PC-3 (cell line): ENCODE measurements at places on chromosomes 6 and 20.
A peak's percentile ranks its signal among the peaks of the same experiment; 100 is the strongest.

DNA sequence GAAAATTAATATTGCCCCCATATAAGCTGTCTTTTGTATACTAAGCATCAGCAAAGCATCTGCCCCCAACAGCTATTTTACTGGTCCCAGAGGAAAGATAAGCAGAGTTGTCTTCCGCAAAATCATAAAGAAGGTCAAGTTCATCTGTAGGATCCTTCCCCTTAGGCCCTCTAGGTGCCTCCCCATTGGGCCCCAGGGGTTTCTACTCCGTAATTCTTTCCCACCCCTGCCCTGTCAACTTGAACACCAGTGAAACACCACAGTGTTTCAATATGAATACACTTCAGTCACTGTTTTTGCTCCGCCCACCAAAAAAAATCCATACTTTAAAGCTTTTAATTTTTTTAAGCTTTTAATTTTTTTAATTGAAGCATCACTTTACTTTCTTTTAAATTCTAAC, 159.2 kb downstream of the ATXN1 start:
- DNase-seq, result no peak

GRCh38 chr6:70616728-70617260, 50.1 kb downstream of the SDHAF4 start:
- no peak for DNase-seq

DNA sequence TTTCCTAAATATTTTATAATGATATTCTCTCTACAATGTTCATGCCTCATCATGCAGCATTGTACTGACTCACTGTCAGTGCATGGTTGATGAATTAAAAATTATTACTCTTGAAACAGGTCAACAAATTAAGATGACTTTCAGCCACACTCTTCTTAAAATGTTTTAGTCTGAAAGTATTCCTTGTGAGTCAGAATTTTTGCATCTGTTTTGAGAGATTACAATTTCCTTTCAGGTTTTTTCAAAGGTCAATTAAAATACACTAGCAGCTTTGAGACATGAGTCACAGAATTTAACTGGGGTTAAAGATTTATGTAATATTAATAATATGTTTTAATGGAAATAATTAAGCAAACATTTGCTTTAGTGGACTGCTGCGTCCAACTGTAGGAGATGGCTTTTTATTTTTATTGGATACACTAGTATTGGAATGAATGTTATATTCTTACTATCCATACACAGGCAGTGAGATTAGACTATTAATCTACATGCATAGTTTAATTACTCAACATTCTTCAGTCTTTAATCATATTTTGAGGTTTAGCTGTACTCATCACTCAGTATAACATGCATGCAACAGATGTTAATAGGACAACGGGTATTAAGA, 9.7 kb downstream of the COL12A1 start:
- peak; percentile 57 for DNase-seq

DNA sequence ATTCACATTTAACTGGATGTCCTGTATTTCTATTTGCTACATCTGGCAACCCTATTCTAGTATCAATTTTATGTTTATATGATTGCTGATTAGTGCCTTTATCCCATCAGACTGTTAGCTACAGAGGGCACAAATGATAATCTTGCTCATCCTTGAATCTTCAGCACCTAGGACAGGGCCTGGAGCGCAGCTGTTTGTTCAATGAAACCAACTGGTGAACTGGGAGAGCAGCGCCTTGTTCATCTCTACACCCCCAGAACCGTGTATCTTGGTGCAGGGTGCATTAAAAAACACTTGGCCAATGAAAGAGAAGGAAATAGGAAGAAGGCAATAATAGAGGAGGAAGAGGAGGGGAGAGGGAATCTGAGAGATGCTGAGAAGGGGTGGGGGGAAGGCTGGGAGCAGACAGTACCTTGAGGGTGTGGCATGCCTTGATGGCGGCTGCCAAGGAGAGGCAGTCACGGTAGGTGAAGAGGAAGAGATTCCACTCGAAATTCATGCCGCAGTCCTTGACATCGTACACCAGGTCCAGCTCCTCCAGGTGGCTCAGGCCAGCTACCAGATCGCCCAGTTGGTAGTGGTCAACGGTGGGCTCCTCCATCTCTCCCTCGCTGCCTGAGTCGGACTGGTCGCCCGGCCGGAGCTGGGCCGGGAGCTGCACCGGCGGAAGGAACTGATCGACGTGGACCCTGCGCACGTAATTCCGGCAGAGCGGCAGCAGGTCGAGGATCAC, 15.5 kb downstream of the TMEM151B start:
- DNase-seq, result peak; percentile 34

GRCh38 chr20:38267901-38268514, 7.5 kb upstream of the KIAA1755 start:
- DNase-seq, result no peak

DNA sequence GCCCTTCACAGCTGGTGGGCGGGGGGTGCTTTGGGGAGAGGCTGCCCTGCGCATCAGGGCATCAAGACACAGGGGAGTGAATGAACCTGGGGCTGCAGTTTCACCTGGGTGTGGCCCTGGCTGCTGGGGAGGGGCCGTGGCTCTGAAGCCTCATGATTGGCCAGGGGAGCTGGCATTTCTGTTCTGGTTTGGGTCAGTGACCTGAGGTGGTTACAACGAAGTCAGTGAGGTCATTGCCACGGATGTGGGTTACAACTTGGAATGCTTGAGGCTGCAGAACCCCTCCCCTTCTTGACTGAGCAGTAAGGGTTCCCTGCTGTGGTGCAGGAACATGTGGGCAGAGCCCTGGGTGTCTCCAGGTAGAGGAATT, 3.0 kb downstream of the TCEA2 start:
- DNase-seq, result peak; percentile 82

DNA sequence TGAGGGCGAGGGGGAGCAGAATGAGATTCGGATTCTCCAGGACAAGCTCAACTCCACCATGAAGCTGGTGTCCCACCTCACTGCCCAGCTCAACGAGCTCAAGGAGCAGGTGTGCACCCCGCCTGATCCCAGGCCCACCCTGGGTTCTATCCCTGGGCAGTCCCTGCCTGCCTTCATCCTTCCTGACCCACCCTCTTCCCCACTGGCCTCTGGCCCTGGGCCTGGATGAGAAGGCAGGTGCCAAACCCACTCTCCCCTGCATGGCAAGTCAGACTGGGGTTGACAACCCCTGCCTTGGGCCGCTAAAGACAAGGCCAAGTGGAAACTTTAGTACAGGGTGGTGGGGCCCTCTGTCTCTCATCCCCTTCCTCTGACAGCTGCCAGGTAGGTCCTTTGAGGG, 16.5 kb downstream of the UQCC2 start:
- DNase-seq, result no peak

- no peak for DNase-seq
Observed at GRCh38 chr20:44829688-44830087, 19.3 kb upstream of the RIMS4 start.

DNA sequence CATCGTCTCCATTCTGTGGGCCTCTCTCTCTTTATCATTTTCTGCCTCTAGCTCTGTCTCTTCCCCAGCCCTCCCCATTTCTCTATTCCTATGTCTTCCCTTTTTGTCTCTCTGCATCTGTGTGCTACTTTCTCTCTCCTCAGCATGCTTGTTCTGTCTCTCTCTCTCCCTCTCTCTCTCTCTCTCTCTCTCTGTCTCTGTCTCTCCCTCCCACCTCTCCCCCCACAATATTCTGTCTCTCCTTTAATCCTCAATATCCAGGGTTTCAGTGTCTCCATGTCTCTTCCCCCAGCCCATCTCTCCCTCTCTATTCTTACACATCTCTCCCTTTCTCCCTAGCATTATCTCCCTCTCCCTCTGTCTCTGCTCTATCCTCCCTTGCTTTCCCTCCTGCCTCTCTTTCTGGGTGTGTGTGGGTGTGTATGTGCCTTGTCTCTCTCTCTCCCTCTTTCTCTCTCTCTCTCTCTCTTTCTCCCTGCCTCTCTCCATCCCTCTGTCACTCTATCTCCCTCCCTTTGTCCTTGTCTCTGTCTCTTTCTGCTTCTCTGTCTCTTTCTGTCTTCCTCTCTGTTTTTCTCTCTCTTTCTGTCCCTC, 76.9 kb upstream of the SIRPA start:
- no peak for DNase-seq
